Left lobe of liver (tissue), 2 donors: ENCODE measurements at places on chromosomes 11 and 22. TPM values are rescaled to one million over a fixed set of nuclear protein-coding genes. Genes with fewer than 3 reads are reported as not detected.

GAS2L1 gene
- total RNA-seq: 14.3 TPM

PANX3 gene
- total RNA-seq: not detected

BRSK2 gene
- total RNA-seq: 0.18 TPM

GALR3 gene
- total RNA-seq: 0.65 TPM

RASSF10 gene
- not detected for total RNA-seq

THAP12 gene
- total RNA-seq: 11.0 TPM

CDC45 gene
- 0.65 TPM for total RNA-seq

RAG2 gene
- total RNA-seq: not detected

SCGB2A2 gene
- not detected for total RNA-seq

OR2AG1 gene
- not detected for total RNA-seq

UPK2 gene
- total RNA-seq: not detected
